EH (cell line): ENCODE measurements at places on chromosomes 7 and 10.

DNA sequence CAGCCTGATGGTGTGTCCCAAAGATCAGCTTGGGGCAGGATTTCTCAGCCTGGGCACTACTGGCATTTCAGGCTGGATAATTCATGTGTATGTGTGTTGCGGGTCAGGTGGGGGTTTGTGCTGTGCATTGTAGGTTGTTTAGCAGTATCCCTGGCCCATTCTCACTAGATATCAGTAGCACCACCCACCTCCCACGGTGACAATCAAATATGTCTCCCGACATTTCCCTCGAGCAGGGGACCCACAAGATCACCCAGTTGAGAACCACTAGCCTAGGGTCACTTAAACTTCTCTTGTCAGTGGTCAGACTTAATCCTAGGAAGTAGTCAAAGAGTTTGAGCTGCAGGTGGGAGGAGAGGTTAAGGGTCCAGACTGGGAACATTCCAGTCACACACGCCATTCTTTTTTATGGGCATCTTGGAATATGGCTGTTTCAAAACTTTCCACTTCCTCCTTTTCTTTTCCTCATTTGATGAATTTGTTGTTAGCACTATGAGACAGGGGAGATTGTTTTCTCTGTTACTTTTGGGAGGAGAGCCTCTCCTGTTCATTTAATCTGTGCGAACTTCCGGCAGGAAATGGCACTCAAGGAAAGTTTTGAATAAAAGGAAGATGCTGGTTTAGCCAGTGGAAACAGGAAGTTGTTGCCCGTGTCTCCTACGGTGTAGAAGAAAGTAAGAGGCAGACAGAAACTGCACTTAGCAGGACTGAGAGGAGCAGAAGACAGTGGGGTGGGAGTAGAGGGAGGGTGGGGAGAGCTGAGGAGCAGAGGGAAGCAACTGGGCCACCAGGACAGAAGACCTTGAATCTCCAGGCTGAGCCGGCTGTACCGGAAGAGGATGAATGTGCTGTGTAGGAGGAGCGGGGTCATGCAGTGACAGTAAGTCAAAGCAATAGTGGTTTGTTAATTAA lies 17.6 kb upstream of the EXOC6 start:
- DNase-seq = no peak

DNA sequence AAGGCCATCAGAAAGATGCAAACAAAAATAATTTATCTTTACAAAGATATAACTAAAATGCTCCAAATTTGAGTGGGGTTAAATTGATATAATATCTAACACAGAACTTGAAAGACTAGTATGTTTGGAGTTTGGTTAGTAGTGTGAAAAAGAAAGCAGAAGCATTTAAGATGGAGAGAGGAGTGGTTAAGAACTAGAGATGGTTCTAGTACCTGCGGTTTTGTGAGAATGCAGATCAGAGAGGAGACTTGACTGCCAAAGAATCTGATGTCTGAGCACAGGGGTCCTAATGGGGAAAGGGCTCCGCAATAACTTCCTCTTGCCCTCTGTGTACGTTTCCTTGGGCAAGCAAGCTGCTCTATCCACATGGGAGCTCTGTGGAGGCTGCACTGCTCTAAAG lies 506.8 kb upstream of the COBL start:
- DNase-seq = no peak

- DNase-seq = no peak
Observed at GRCh38 chr10:132848291-132848701, 62.3 kb upstream of the NKX6-2 start.

GRCh38 chr7:74388880-74389415 lies 64.8 kb upstream of the GTF2IRD1 start:
- no peak for DNase-seq

GRCh38 chr7:151334628-151335027 lies 7.0 kb upstream of the NUB1 start:
- DNase-seq = no peak

- DNase-seq = no peak
Observed at GRCh38 chr10:20622531-20623211, 274.4 kb downstream of the NEBL start.

DNA sequence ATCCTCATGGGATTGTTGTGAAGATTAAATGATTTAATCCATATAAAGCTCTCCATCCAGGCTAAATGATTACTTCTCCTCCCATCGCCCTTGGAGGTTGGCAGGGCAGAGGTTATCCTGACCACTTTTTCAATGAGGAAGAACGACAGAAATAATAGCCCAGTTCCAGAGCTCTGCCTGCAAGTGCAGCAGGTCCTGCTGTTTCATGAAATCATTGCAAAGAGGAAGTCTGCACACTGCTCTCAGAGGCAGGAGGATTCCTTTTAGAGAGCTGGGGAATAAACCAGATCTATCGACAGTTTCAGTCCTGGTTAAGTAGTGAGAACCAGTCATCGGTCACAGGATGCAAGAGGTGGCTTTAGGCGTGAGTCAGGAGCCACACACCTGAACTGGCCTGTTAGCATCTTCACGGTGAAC lies 25.0 kb upstream of the CDH23 start:
- no peak for DNase-seq

- no peak for DNase-seq
Observed at GRCh38 chr7:147519062-147519461, 1071.5 kb upstream of the C7orf33 start.

- no peak for DNase-seq
Observed at GRCh38 chr7:35379481-35379880, 125.6 kb upstream of the TBX20 start.

DNA sequence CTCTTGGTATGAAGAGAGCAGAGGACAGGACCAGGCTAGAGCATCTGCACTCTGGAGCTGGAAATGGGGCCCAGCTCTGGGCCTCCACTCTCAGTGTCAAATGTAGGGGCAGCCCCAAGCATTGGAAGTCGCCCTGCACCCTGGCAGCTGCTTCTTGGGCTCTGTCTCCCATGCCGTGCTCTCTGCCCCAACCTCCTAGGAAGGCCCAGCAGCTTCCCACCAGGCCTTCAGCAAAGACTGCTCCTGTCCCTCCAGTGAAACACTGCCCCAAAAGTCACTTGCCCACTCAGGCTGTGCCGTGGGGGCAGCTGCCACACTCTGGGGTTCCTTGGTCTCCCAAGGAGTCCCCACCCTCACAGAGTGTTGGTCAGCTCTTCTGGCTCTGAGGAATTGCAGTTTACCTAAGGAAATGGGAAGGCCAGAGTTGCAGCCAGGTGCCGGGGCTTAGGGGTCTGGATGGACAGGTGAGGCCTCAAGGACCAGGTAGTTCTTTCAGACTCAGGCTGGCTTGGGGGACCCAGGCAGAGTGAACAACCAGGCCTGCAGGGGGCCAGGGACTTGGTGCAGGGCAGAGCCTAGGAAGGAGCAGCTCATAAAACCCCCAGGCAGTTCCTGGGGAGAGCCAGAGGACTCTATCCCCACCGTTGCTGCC lies 9.4 kb upstream of the OPN4 start:
- no peak for DNase-seq

- no peak for DNase-seq
Observed at GRCh38 chr10:92207061-92207460, 83.8 kb downstream of the CPEB3 start.
